ENCODE measurements at places on chromosomes 7 and 10. TPM values are rescaled to one million over a fixed set of nuclear protein-coding genes. Genes with fewer than 3 reads are reported as not detected.

Gene WDR86
- 43.2 TPM for total RNA-seq

Gene KCNH2
- total RNA-seq, result 2.3 TPM

Gene HOGA1
- 18.4 TPM for total RNA-seq

Gene FRAT2
- 6.7 TPM for total RNA-seq

Gene PLPP4
- 23.1 TPM for total RNA-seq

Gene CLCN1
- total RNA-seq, result not detected

Measured in mesangial cell (primary cell).